ENCODE measurements at places on chromosomes 11 and 22.

- no peak for DNase-seq
These were observed 127.4 kb upstream of the OPCML start for GRCh38 chr11:133659538-133660201.

DNA sequence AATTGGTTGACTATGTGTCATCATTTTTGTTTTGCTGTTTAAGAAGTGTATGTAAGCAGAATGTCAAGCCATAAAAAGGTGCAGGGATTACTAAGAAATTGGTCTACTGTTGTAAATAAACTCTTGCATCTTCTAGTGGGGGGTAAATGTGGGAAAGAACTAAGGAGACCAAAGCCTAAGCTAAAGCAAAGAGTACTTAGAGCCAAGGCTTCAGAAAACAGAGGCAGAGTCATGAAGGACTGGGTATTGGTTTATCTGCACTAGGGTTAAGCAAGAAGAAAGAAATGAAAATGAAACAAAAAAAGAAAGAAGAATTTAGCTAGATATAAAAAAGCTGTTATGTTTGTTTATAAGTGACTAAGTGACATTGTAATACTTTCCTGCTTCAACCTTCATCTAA is 628.1 kb downstream of the METTL15 start:
- no peak for DNase-seq

DNA sequence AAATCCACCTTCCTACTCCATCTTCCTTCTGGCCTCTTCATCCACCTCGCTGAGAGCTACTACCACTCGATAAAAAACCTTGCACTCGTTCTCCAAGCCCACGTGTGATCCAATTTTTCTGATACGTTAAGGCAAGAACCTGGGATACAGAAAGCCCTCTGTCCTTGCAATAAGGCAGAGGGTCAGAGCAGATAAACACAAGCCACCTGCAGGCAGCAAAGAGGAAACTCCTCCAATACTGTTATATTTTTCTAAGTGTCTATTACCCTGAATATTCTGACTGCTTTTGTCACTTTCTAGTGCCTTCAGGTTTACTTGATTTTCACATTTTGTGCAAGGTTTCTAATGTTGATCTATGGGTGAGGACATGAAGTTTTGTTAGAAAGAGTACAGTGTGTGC is 26.6 kb downstream of the TRIM5 start:
- no peak for DNase-seq

DNA sequence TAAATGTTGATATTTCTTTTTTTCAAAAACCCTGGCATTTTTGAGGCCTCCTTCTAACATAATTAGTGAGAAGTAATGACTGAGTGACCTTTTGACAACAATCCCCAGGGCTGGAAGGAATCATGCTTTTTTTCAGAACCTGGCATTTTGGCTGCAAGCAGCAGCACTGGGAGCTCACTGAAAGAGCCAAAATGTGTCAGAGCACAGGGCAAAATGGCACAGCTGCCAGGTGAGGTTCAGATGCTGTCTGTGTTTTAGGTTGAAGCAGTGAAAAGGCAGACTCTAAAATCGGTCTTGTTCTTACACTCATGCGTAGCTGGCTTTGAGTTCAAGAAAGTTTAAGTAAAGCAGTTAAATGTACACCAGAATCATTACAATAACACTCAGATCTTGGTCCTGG is 1063.8 kb downstream of the DLG2 start:
- no peak for DNase-seq

DNA sequence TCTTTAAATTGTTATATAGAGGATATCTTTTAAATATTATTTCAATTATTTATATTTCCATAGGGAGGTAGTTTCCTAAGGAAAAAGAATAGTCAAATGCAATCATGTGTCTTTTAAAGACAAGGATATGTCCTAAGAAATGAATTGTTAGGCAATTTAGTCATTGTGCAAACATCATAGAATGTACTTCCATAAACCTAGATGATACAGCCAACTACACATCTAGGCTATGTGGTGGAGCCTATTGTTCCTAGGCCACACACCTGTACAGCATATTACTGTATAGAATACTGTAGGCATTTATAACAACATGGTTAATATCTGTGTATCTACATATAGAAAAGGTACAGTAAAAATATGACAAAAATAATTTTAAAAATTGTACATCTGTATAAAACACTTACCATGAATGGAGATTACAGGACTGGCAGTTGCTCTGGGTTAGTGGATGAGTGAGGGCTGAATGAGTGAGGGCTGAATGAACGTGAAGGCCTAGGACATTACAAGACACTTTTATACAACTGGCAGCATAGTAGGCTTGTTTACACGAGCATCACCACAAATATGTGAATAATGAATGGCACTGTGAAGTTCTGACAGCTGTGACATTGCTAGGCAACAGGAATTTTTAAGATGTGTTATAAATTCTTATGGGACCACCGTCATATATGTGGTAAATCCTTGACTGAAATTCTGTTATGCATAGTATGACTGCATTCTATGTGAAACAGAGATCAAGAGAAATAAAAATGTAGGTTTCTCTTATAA is 1879.0 kb upstream of the RAG2 start:
- DNase-seq: no peak

- DNase-seq: no peak
These were observed 509.8 kb upstream of the RAG2 start for GRCh38 chr11:37107831-37108230.

GRCh38 chr11:111305876-111306275 is 7.5 kb downstream of the POU2AF3 start:
- no peak for DNase-seq

DNA sequence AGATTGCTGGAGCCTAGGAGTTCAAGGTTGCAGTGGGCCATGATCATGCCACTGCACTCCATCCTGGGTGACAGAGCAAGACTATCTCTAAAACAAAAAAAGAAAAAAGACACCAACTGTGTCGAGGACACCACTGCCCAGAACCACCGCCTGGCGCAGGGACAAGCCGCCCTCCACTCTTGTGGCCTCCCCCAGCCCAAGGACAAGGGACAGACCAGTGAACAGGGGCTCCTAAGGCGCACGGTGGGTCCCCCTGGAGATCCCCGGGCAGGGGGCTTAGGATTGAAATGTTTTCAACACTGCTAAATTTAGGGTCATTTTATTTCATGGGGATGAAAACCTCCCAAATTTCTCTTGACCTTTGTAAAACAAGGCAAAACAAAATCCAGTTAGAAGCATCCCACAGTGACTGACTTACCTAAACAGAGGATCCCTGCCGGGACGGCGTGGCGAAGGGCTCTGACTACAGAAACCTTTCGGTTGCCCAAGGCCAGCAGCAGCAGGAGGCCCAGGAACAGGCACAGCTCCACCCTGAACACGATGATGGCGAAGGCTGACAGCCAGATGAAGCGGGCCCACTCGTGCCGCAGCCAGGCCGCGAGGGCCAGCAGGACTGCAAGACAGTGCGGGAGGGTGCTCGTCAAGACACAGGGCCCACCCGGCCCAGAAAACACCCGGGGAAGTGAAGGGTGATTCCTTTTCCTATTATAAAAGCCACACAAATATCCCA is 8.6 kb downstream of the ALG12 start:
- DNase-seq: no peak

Measured in activated T-cell treated with anti-CD3 and anti-CD28 coated beads, Interleukin-2, amount 50 U/mL, for 4 hours (primary cell).